Liver (tissue), 10 donors: ENCODE measurements at places on chromosomes 6 and 20. TPM values are rescaled to one million over a fixed set of nuclear protein-coding genes. Genes with fewer than 3 reads are reported as not detected.

KIF6 gene
- total RNA-seq, result 7.5 TPM

CUL9 gene
- 21.8 TPM for total RNA-seq

ECT2L gene
- total RNA-seq, result not detected

RIPOR2 gene
- 5.1 TPM for total RNA-seq

HTR1B gene
- 0.08 TPM for total RNA-seq

RIMS1 gene
- total RNA-seq, result 0.17 TPM

TSPO2 gene
- 0.25 TPM for total RNA-seq

KIF16B gene
- total RNA-seq, result 7.8 TPM

DLK2 gene
- total RNA-seq, result not detected

SERPINB1 gene
- 34.3 TPM for total RNA-seq

ANGPT4 gene
- 0.05 TPM for total RNA-seq

SERINC3 gene
- total RNA-seq, result 65.4 TPM

RNF114 gene
- 87.9 TPM for total RNA-seq

FABP7 gene
- not detected for total RNA-seq

CAP2 gene
- total RNA-seq, result 2.5 TPM
